Activated T-helper 17 cell treated with anti-CD3 and anti-CD28 coated beads, Interleukin-2, amount 50 U/mL, for 72 hours (primary cell): ENCODE measurements at places on chromosomes 6 and 20.

DNA sequence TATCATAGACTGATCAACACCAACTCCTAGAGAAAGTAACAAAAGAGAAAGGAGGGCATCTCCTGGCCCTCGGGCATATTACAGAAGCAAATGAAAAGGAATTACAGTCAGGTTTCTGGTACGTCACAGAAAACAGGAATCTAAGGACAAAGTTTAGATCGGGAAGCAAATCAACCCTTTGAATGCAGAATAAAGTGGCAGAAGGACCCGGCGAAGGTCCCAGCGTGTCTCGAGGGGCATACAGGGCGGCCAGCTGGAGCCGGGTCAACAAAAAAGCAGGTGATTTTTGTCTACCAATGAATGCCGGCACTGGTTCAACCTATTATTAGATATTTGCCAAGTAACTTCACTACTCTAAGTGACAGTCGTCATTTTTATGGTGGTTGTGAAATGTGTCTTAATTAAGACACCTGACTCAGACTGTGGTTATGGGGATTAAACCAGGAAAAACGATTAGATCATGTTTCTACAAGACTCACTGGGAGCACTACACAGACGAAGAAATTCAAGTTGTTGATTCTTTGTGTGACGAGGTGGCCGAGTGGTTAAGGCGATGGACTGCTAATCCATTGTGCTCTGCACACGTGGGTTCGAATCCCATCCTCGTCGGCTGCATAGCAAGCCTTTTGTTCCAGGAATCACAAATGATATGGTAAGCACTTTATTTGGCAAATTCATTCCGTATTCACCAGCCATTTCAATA is 12.4 kb upstream of the ZSCAN9 start:
- peak overlapping the region; percentile 69 for H3K4me3 ChIP-seq
- peak; percentile 84 for ATAC-seq
- peaks cover 70% of the 10 kb centered on the region for H3K27me3 ChIP-seq
- peaks cover 14% of the 10 kb centered on the region for H3K4me1 ChIP-seq
- peak overlapping the region; percentile 10 for H3K27ac ChIP-seq

- H3K4me1 ChIP-seq: peaks cover 10% of the 10 kb centered on the region
- no peak overlapping the region for H3K27ac ChIP-seq
- peaks cover 95% of the 10 kb centered on the region for H3K36me3 ChIP-seq
- H3K4me3 ChIP-seq: peak overlapping the region; percentile 62
- ATAC-seq: no peak
Observed at GRCh38 chr6:25130518-25130917, 148.7 kb upstream of the CARMIL1 start.

GRCh38 chr20:13632431-13632830 is 6.3 kb downstream of the TASP1 start:
- H3K4me3 ChIP-seq: no peak overlapping the region
- H3K36me3 ChIP-seq: peaks cover 23% of the 10 kb centered on the region

DNA sequence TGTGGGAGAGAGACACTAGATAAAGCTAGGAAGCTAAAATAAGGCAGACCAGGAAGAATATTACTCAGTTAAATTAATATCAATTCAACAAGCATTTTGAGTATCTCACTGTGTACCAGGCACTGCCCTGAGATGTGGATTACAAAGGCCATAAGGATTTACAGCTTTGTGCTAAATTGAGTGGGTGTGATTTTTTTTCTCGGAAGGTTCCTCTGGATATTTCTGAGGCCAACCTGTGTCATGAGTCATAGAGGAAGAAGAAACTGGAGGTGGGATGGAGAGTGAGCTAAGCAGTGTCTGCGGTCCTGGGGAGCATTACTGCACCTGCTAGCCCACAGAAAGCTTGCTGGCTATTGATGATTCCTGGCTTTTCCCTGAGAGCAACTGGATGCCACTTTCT is 135.2 kb downstream of the RFPL4B start:
- no peak overlapping the region for H3K4me3 ChIP-seq
- peaks cover 3% of the 10 kb centered on the region for H3K27me3 ChIP-seq
- ATAC-seq: no peak
- no peaks in the 10 kb centered on the region for H3K4me1 ChIP-seq
- no peak overlapping the region for H3K27ac ChIP-seq

- H3K4me3 ChIP-seq: no peak overlapping the region
- no peak for ATAC-seq
- H3K4me1 ChIP-seq: peaks cover 7% of the 10 kb centered on the region
- no peak overlapping the region for H3K27ac ChIP-seq
- no peaks in the 10 kb centered on the region for H3K36me3 ChIP-seq
- H3K27me3 ChIP-seq: peaks cover 21% of the 10 kb centered on the region
Observed at GRCh38 chr20:17882065-17882833, 86.3 kb downstream of the SNX5 start.

GRCh38 chr20:54048481-54048880 is 21.9 kb downstream of the BCAS1 start:
- peaks cover 6% of the 10 kb centered on the region for H3K27me3 ChIP-seq
- H3K4me1 ChIP-seq: peaks cover 10% of the 10 kb centered on the region

GRCh38 chr6:107624541-107624940 is 134.6 kb downstream of the SOBP start:
- H3K27ac ChIP-seq: no peak overlapping the region
- peaks cover 19% of the 10 kb centered on the region for H3K27me3 ChIP-seq
- no peak overlapping the region for H3K4me3 ChIP-seq
- H3K4me1 ChIP-seq: no peaks in the 10 kb centered on the region

DNA sequence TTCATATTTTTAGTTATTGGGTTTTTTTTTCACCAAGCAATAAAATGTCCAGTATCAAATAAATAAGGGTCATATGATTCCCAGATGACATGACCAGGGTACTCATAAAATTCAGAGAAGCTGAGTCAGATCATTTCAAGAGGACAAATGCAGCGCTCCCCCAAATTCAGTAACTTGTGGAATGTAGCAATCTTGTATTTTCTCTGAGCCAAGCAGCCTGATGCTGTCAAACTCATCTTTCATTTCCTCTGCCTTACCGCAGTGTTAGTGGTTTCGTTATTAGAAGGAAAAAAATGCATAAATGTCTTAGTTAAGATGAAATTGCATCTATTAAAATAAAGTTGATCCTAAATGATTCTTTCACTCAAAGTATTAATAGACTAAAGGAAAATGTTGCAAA is 57.8 kb upstream of the EDN1 start:
- no peaks in the 10 kb centered on the region for H3K27me3 ChIP-seq
- no peaks in the 10 kb centered on the region for H3K36me3 ChIP-seq

DNA sequence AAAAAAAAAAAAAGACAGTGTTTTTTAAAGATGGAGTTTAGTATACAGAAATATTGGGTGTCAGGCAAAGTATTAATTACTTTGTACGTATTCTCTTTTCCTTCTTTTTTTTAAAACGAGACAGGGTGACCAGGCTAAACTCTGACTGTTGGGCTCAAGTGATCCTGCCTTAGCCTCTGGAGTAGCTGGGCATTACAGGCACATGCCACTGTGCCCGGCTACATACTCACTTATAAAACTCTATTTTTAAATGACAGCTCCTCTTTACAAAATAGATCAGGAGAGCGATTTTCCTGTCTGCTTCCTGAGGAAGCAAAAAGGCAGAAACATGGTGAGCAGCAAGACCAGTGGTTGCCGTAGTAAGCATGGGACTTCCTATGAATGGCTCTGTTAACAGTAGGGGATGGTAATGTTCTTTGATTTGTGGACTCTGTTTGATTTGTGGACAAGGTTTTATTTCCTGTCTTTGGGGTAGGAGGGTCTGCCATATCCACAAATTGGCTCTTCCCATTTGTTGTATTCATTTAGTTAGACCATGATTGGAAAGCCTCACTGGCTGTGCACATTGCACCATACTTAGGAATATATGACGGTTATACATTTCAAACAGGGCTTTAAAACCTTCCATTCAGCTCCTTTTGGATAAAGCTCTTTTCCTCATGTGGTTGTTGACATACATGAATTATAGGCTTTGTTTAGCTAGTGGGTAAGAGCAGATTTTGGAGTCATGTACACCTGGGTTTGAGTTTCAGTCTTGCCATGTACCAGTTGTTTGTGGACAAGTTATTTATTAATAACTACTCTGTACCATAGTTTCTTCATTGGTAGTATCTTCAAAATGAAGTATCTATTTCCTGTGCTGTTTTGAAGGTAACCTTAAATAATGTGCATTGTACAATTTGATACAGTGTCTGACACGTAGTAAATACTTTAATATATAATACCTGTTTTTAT is 45.1 kb downstream of the PTPRA start:
- peaks cover 19% of the 10 kb centered on the region for H3K4me1 ChIP-seq
- H3K27me3 ChIP-seq: no peaks in the 10 kb centered on the region
- no peak overlapping the region for H3K4me3 ChIP-seq
- peaks cover 12% of the 10 kb centered on the region for H3K36me3 ChIP-seq
- no peak for ATAC-seq

DNA sequence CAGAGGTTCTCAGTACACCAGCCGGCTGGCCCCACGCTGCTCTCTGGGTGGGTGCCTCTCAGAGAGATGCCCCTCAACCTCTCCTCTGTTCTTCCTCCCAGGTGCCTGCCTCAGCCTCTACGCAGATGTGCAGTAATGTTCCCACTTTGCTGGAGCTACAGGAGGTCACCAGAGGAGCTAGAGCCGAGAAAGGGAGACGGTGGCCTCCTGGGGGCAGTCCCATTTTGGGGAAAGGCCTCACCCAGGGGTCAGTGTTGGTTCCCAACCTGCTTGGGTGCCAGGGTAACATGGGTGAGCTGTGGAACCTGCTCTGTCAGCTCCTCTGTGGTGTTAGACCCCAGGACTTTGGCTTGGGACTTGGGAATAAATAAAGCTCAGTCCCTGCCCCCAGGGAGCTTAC is 145.3 kb upstream of the MLN start:
- peaks cover 4% of the 10 kb centered on the region for H3K27me3 ChIP-seq
- no peaks in the 10 kb centered on the region for H3K36me3 ChIP-seq
- H3K4me3 ChIP-seq: no peak overlapping the region
- H3K27ac ChIP-seq: no peak overlapping the region
- ATAC-seq: no peak
- no peaks in the 10 kb centered on the region for H3K4me1 ChIP-seq

GRCh38 chr6:170232186-170233002 is 58.5 kb downstream of the DLL1 start:
- H3K4me1 ChIP-seq: no peaks in the 10 kb centered on the region
- no peak overlapping the region for H3K27ac ChIP-seq
- no peaks in the 10 kb centered on the region for H3K27me3 ChIP-seq
- no peak for ATAC-seq
- no peak overlapping the region for H3K4me3 ChIP-seq

GRCh38 chr20:40104959-40105358 is 584.1 kb downstream of the MAFB start:
- no peak for ATAC-seq
- H3K4me1 ChIP-seq: no peaks in the 10 kb centered on the region
- H3K27ac ChIP-seq: no peak overlapping the region
- no peaks in the 10 kb centered on the region for H3K36me3 ChIP-seq
- peaks cover 6% of the 10 kb centered on the region for H3K27me3 ChIP-seq

DNA sequence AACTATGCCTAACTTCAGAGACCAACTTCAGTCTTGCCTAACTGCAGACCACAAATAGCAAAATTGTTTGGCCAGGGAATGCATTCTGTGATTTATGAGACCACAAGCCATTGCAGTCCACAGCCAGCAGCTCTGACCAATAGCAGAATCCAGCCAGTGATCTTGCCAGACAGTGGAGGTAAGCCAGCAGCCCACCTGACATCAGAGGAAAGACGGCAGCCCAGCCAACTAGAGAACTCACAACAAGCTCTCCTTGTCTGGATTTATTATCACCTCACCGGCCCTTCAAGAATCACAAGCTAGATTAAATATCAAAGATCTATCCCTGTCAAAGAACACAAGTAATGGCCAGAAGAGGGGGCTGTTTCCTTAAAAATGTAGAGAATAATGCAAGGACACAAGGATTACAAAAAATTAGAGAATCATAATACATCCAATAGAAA is 66.5 kb upstream of the SLC35F1 start:
- H3K36me3 ChIP-seq: no peaks in the 10 kb centered on the region
- no peak overlapping the region for H3K4me3 ChIP-seq
- H3K27me3 ChIP-seq: peaks cover 3% of the 10 kb centered on the region
- ATAC-seq: no peak

- H3K4me3 ChIP-seq: peak overlapping the region; percentile 32
- peak; percentile 28 for ATAC-seq
- H3K4me1 ChIP-seq: peaks cover 31% of the 10 kb centered on the region
- H3K27ac ChIP-seq: peak overlapping the region; percentile 72
Observed at GRCh38 chr20:58416835-58417234, 27.8 kb downstream of the VAPB start.

GRCh38 chr20:12327205-12327604 is 409.5 kb downstream of the BTBD3 start:
- no peaks in the 10 kb centered on the region for H3K27me3 ChIP-seq
- H3K4me1 ChIP-seq: no peaks in the 10 kb centered on the region
- no peaks in the 10 kb centered on the region for H3K36me3 ChIP-seq
- ATAC-seq: no peak

- H3K4me1 ChIP-seq: no peaks in the 10 kb centered on the region
- H3K27me3 ChIP-seq: no peaks in the 10 kb centered on the region
- H3K27ac ChIP-seq: no peak overlapping the region
- H3K36me3 ChIP-seq: peaks cover 80% of the 10 kb centered on the region
- ATAC-seq: no peak
Observed at GRCh38 chr20:34943808-34944567, 11.6 kb downstream of the GSS start.

- H3K36me3 ChIP-seq: no peaks in the 10 kb centered on the region
- no peak overlapping the region for H3K27ac ChIP-seq
- H3K4me3 ChIP-seq: no peak overlapping the region
- no peaks in the 10 kb centered on the region for H3K27me3 ChIP-seq
- H3K4me1 ChIP-seq: no peaks in the 10 kb centered on the region
Observed at GRCh38 chr6:85004361-85004995, 240.1 kb upstream of the TBX18 start.

GRCh38 chr6:11343963-11344723 is 111.7 kb upstream of the NEDD9 start:
- H3K36me3 ChIP-seq: peaks cover 52% of the 10 kb centered on the region
- no peaks in the 10 kb centered on the region for H3K27me3 ChIP-seq
- H3K27ac ChIP-seq: peak overlapping the region; percentile 58
- H3K4me1 ChIP-seq: peaks cover 46% of the 10 kb centered on the region
- no peak for ATAC-seq
- H3K4me3 ChIP-seq: peak overlapping the region; percentile 24

- no peak for ATAC-seq
- H3K27me3 ChIP-seq: no peaks in the 10 kb centered on the region
- no peak overlapping the region for H3K4me3 ChIP-seq
- no peaks in the 10 kb centered on the region for H3K36me3 ChIP-seq
- H3K27ac ChIP-seq: no peak overlapping the region
- no peaks in the 10 kb centered on the region for H3K4me1 ChIP-seq
Observed at GRCh38 chr20:47432834-47433210, 68.9 kb upstream of the NCOA3 start.

- H3K4me1 ChIP-seq: no peaks in the 10 kb centered on the region
- no peak for ATAC-seq
- no peak overlapping the region for H3K4me3 ChIP-seq
- no peaks in the 10 kb centered on the region for H3K36me3 ChIP-seq
- H3K27ac ChIP-seq: no peak overlapping the region
Observed at GRCh38 chr20:32894711-32895355, 36.1 kb downstream of the EFCAB8 start.

DNA sequence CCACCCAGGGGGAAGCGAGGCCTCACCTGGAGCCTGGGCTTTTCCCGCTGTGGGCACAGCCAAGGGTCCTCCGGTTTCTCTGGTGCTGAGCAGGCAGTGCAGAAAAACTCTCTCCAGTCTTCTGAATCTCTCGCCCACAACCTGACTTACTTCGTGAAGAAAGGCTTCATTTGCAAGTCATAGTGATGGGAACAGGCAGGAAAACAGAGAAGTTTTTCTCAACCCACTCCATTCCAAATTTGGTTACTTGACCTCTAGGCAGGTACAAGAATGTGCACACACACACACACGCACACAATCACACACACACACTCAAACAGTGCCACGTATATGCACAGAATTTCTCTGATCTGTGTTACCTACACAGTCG is 524.5 kb downstream of the CD83 start:
- H3K27ac ChIP-seq: no peak overlapping the region
- H3K4me1 ChIP-seq: peaks cover 23% of the 10 kb centered on the region
- no peaks in the 10 kb centered on the region for H3K27me3 ChIP-seq
- ATAC-seq: peak; percentile 45
- H3K36me3 ChIP-seq: no peaks in the 10 kb centered on the region
